ENCODE measurements at places on chromosomes 11 and 22.

DNA sequence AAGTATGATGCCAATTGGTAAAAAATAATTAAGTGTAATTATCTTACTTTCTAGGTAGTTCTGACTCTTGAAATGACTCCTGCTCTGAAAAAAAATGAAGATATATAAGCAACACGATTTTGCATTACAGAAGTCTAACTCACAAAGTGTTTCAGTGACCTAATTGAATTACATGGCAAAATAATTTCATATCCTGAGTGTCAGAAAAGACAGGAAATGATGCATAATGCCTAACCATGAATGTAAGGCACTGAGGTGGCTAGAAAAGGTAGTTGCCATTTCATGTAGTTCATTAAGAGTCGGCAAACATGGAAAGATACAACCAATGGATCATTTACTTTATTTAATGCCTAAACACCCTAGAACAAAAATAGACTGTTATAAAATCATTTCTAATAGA lies 113.5 kb downstream of the GUCY1A2 start:
- no peak for DNase-seq

DNA sequence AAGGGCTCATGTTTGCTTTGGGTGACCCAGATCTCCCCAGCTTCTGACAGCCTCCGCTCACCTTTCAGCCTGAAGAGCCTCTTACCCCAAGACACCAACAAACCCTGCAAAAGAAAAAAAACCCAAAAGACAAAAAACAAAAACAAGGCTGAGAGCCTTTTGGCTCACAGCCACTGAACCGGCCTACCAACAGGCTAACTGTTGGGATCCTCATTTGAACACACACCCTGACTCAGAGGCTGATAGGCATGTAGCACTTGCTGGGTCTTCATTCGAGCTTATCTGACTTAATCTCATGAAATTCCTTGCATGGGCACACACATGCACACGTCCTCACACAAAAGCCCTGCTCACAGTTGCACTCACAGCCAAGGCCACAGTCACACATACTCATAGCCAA lies 22.9 kb upstream of the TSKU start:
- no peak for DNase-seq

GRCh38 chr11:92782806-92783205 lies 186.6 kb upstream of the MTNR1B start:
- no peak for DNase-seq

- DNase-seq = no peak
Measured at GRCh38 chr22:36305813-36306212, 52.9 kb downstream of the APOL1 start.

GRCh38 chr22:35629406-35630216 lies 12.5 kb upstream of the MB start:
- DNase-seq = peak; percentile 89

All from LoVo (cell line).